Stimulated activated CD8-positive, alpha-beta memory T cell treated with anti-CD3 and anti-CD28 coated beads, Interleukin-2, amount 100 ng/mL, for 1 hour (primary cell): ENCODE measurements at places on chromosomes 1 and 21.

DNA sequence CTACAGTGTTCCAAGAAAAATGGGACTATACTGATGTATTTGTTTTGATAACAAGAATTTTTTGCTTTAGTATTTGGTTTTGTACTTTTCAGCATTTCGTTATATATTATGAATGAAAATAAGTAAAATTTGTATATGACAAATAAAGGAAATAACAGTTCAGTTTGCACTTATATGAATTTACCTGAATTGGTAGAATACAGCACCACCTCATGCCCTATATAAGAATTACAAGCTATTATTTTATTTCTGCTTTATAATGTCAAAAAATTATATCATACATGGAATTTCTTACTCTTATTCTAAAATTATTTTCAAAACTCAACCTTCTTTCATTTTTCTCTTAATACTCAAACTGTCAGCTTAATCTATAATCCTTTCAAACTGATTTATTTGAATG lies 14.6 kb downstream of the EFCAB7 start:
- no peak for DNase-seq

DNA sequence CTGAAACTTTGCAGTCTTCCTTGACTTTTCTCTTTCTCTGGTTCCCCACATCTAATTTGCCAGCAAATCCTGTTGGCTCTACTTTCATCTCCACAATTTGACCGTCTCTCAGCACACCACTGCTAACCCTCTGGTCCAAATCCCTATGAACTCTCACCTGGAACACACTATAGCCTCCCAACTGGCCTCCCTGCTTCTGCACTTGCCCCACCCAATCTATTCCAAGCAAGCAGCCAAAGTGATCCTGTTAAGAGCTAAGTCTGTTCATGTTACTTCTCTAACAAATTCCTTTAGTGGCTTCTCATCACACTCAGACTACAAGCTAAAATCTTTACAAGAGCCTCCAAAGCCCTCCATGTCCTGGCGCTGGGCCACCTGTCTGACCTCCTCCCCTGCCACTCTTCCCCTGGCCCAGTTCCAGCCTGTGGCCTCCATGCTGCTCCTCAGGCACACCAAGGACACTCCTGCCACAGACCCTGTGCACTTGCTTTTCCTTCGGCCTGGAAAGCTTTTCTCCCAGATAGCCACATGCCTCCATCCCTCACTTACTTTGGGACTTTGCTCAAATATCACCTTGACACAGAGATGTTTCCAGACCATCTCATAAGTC lies 104.1 kb downstream of the DTL start:
- DNase-seq = no peak

DNA sequence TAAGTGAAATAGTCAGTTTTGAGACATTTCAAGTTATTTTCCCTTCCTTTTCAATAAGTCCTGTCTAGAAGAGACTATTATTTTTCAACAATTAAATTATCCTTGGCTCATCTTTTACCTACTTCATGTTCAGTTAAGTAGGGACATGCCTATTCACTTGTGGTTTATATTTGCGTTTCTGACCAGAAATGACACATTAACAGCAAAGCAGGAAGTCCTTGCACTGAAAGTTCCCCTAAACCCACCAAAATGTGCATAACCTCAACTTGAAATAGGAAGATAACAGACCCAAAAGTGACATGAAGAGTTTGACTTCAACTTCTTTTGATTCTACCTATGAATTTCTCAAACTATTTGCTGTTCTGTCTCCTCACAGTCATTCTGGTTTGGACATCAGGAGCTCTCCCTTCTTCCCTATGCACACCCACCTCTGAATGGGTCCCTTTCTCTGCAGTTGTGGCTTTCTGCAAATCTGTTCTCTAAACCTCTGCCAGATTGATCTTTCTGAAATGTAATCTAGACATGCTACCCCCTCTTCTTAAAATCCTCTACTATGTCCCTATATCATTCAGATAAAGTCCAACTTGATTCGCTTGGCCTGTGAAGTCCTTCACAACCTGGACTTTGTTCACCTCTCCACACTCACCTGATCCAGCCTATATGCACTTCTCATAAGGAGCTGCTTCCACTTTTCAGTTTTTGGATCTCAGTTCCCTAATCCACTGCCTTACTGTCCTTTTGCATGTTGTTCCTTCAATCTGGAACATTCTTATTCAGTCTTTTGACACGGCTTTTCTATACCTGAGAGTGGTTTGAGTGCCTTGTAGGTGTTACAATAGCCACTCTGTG lies 661.5 kb upstream of the ADGRL4 start:
- DNase-seq = no peak

DNA sequence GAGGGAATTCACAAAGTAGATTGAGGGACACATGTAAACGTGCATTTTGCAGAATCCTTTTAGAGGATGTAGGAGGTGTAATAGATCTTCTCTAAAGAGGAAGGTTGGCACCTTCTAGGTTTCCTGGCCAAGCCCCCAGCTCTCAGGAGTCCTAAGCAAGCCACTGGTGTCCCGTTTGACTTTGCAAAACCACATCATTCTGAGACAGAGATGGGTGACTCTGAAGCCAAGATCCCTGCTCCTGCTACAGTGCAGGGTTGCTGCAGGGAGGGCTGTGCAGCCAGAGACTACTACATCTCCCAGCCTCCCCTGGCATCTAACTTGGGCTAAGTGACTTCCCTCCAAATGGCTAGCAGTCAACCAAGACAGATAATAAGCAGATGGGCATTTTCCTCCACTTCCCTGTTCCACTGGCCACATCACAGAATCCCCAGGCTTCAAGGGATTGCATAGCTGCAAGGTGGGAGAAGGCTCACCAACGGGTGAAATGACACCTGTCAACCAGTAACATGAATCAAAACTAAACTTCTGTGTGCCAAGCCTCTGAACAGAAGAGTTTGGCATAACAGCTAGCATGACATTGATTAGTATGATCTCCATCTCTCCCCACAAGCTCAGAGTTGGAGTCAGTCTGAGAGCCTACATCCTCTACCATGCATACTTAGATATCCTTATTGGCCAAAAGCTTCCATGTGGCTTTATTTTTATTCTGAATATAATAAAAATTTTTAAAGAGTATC lies 129.6 kb upstream of the COA6 start:
- no peak for DNase-seq

GRCh38 chr1:8862528-8862927 lies 16.0 kb downstream of the ENO1 start:
- DNase-seq = no peak

- DNase-seq = no peak
Measured at GRCh38 chr1:232891071-232891470, 59.3 kb upstream of the NTPCR start.

- no peak for DNase-seq
Measured at GRCh38 chr1:154405747-154406571, 816 bp downstream of the IL6R start.
